NCI-H2107 (cell line): ENCODE measurements at places on chromosomes 6 and 20.

DNA sequence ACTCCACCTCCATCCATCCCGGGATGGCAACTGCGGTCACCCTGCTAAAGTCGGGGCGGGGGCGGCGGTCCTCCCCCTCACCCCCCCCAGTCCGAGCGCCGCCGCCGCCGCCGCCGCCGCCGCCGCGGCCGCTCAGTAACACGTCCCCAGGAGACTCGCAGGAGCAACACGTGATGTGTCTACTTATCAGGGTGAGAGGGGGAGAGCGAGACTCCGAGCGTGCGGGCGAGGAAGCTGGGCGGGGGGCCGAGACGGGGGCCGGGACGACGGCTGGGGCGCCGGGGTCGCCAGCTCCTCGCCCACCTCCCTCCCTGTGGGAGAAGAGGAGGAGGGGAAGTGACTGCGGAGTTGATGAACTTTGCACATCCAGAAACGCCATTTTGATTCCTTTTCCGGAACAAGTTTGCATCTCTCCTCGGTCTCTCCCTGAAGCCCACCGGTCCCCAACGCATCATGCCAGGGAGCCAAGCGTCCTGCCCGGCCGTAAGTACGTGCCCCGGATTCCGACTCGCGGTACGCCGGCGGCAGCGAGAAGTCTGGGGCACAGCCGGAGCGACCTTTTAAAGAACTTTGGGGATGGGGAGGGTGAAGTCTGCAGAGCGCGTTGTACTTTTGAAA is at the start of gene RREB1:
TSS of gene RREB1 (plus strand) at position 384 of the 618 bp plus-strand sequence. CDS start 73,951 bp downstream, outside the sequence.
- DNase-seq: no peak

- no peak for DNase-seq
These were observed 17.8 kb upstream of the HMGN4 start for GRCh38 chr6:26520237-26520849.

GRCh38 chr6:123785039-123785438 is 18.6 kb upstream of the NKAIN2 start:
- no peak for DNase-seq

DNA sequence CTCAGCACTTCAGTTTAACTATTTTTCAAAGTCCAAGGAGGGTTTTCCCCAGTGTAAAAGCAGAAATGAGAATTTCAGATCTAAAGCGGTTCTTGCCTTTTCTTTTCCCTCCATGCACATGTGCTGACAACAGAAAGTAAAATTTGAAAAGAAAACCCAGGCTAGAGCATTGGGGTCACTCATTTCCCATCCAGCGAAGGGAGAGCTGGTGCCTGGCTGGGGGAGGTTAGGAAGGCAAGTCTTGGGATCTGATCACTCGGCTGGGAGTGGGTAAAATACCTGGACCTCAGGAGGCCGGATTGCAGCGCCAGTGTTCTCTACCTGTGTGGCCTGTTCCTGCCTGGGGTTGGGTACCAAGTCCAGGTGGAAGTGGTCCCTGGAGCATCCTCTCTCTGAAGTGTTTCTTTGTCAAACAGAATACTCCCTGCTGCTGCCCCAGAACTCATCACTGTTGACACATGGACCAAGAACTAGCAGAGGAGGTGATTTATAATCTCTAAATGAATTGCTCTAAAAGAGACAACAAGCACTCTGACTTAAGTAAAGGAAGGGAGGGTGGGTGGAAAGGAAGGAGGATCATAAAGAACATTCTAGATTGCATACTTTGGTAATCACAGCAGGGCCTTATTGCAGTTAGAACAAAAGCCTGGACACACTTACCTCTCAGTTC is 136.0 kb downstream of the MTHFD1L start:
- no peak for DNase-seq

GRCh38 chr6:52261229-52261628 is 16.9 kb upstream of the IL17F start:
- no peak for DNase-seq

GRCh38 chr6:3277851-3278416 is 19.2 kb downstream of the PSMG4 start:
- no peak for DNase-seq

GRCh38 chr6:34223381-34223955 is 13.2 kb upstream of the HMGA1 start:
- no peak for DNase-seq

GRCh38 chr6:32685603-32686002 is 19.1 kb upstream of the HLA-DQB1 start:
- no peak for DNase-seq

- no peak for DNase-seq
These were observed 125.0 kb upstream of the RPS6KA2 start for GRCh38 chr6:166752097-166752496.

DNA sequence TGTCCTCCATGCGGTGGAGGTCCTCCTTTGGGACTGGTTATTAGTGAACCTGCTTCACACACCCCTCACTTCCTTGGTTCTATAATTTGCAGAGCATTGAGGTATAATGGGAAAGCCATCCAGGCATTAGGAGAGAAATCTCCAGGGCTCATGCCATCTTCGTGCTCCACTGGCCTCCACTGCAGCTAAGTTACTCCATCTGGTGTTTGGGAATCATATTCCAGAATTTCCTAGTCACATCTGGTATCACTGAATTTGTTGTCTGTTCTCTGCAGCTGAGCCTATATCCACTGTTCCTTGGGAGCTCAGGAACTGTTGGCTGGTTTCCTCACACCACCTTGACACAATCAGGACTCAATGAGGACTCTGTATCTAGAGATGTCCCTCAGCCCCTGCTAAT is 173.0 kb upstream of the TSHZ2 start:
- DNase-seq: no peak

- no peak for DNase-seq
These were observed 1.1 kb upstream of the CLIC1 start for GRCh38 chr6:31737315-31737990.

DNA sequence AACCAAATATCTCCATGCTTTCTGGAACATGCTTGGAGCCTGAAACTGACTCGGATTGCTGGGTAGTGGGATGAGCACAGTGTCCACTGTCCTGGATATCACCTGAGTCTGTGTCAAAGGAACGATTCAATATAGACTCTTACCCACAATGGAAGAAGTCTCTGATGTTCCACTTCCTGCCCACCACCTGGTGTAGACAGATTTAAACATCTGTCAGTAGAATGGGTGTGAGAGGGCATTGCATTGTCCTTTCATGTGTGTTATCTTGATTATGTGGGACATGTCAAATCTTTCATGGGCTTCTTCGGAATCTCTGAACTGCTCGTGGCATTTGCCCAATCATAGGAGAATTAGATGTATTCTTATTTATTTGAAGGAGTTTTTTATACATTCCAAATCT is 20.8 kb downstream of the ULBP3 start:
- no peak for DNase-seq

DNA sequence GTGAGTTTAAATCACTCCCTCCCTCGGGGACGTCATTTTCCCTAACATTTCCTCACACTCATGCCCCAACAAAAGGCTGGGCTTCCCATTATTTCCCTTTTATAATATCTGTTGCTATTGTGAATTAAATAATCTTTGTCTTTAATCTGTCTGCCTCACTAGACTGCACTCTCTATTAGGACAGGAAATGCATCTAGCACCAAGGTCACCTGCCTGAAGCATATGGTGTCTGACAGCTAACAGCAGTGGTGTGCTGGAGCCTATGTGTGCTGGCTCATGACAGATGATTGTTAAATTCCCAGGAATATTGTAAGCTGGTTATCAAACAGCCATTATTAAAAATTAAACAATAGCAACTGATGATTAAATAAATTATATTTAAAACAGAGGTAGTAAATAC is 237.0 kb upstream of the CEP162 start:
- DNase-seq: no peak

DNA sequence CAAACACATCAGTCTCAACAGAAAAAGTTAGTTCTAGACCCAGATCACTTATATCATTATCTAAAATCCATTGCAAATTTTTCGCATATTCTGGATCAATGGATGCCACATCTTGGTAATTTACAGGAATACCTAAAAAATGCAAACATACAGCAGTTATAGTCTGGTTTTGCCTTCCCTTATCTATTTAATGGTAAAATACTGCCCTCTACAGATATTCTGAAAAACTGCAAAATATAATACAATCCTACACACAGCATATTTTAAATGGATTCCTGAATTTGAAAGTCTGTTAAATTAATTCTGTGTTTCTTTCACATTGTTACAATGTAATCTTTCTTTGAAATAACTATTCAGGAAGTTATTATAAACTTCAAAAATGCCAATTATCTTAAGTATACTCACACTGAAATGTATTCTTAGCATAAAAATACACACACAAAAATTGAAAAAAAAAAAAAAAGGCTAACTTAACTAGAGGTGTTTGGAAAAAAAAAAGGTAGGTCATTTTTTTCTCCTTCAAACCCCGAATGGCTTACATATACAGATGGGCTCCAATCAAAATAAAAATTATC is 88.4 kb downstream of the HACE1 start:
- DNase-seq: no peak

DNA sequence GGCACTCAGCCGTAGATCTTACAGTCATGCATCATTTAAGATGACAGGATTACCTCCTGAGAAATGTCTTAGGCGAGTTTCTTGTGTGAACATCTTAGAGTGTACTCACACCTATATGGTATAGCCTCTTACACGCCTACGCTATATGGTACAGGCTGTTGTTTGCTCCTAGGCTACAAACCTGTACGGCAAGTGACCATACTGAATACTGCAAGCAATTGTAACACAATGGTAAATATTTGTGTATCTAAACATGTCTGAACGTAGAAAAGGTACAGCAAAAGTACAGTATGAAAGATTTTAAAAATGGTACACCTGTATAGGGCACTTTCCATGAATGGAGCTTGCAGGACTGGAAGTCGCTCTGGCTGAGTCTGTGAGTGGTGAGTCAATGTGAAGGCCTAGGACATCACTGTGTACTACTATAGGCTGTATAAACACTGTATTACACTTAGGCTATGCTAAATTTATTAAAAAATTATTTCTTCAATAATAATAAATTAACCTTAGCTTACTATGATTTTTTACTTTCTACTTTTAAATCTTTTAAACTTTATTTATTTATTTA is 541 bp upstream of the IL20RA start:
- no peak for DNase-seq

DNA sequence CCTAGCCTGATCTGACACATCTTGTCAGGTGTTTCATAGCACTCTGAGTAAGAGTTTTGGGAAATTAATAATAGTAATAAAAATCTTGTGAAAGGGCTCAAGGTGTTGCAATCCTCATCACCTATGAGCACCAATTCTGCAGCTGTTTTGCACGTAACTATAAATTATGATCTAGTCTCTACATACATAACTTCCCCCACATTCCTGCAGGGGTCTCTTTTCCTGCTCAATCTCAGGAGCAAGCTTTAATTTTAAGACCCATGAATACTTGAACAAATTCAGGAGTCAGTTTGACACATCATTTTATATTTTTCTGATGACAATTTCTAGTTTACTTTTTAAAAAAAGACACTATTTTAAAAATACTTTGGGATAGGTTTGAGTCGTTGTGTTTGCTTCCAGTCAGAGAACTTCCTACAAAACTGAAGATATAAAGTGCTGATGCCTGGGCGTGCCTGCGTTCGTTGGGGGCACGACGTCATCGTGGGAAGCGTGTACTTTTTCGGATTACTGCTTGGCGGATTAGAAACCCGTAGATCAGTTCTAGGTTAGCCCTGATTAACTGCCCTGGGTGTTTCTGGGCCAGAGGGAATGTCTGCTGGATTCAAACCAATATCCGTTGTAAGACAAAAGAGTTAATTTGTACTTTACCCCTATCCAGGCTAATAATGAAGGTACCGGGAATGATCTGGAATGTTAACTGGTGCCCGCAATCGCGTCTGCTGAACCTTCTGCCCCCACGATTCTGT is 1.0 kb upstream of the E2F3 start:
- no peak for DNase-seq

DNA sequence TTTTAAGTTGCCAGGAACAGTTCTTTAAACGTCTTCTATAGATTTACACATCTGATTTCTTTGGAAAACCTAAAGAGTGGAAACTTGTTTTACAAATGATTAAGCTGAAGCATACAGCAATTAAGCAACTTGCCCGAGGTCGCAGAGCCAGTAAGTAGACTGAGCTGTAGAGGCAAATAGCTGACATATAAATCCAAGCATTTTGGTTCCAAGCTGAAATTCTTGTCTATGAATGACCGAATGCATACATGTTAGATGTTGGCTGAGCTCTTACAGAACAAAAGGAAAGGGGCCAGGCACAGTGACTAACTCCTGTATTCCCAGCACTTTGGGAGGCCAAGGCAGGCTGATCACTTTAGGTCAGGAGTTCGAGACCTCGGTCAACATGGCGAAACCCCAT is 101.8 kb upstream of the SGK1 start:
- DNase-seq: no peak

GRCh38 chr6:43521836-43522235 is 4.9 kb downstream of the POLR1C start:
- no peak for DNase-seq

DNA sequence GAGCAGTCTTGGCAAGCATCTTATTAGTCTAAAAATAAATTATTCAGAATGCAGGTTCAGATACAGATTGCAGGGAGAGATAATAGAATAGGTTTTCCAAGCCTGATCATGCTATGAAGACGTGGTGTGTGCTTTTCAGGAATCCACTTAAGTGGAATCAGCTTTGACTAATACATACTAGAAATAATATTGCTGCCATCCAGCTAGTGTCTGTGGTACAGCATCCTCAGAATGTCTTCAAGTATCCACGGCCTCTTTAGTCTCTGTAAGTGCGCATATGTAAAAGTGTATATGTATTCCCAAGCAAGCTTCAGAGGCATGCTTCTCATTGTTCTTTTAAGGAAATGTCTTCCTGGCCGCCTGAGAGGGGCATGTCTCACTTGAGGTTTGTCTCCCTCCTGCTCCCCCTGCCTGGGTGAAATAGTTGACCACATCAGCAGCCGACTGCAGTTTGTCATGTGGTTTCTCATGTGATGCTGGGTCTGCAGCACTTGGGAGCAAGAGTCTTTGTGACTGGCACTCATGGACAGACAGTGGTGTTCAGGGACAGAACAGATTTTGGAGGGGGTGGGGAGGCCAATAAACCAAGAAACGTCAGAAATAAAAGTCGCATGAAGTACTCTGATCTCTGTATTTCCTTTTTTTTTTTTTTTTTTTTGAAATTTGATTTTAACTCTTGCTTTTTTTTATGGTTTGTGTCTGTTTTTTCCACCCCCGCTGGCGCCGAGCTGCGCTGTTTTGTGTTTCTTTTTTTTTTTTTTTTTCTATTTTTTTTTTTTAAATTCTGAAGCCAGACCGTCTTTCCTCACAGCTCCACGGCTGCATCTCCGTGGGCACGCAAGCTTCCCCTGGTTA is 150.8 kb downstream of the PRL start:
- no peak for DNase-seq

GRCh38 chr20:36435592-36436541 is 105.5 kb upstream of the MYL9 start:
- DNase-seq: no peak

DNA sequence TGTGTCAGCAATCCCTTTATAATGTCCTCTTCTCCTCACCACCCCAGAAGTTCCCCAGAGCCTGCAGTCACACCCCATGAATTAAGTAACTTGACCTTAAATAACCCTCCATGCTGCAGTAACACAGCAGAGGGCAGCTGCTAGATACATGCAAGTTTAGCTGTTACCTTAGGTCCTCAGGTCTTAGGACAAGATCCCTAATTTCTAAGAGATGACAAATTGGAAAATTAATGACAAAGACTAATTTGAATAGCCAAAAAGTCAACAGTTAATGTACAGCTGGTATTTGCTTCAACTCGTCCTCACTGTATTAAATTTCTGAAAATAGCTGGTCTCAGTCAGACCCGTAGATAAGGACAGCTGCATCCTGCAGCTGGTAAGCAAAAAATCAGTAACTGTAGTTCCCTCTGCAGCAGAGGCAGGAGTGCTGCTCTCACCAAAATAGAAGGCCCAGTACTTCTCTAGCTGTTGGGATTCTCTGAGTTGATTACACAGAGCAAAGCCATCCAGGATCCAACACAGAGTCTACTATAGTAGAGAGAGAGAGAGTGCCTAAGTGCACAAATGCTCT is 62.4 kb downstream of the TNFRSF21 start:
- no peak for DNase-seq
